CMK (cell line): ENCODE measurements at places on chromosomes 7 and 10.
A peak's percentile ranks its signal among the peaks of the same experiment; 100 is the strongest.

- no peak for DNase-seq
Measured at GRCh38 chr7:53947732-53948131, 594.4 kb upstream of the VSTM2A start.

GRCh38 chr7:135782377-135782776 is 33.8 kb upstream of the FAM180A start:
- no peak for DNase-seq

- no peak for DNase-seq
Measured at GRCh38 chr10:58157076-58157766, 110.5 kb downstream of the IPMK start.

GRCh38 chr10:13698217-13698616 is 111.5 kb downstream of the PRPF18 start:
- DNase-seq = no peak

GRCh38 chr10:13673156-13673555 is 86.4 kb downstream of the PRPF18 start:
- no peak for DNase-seq

DNA sequence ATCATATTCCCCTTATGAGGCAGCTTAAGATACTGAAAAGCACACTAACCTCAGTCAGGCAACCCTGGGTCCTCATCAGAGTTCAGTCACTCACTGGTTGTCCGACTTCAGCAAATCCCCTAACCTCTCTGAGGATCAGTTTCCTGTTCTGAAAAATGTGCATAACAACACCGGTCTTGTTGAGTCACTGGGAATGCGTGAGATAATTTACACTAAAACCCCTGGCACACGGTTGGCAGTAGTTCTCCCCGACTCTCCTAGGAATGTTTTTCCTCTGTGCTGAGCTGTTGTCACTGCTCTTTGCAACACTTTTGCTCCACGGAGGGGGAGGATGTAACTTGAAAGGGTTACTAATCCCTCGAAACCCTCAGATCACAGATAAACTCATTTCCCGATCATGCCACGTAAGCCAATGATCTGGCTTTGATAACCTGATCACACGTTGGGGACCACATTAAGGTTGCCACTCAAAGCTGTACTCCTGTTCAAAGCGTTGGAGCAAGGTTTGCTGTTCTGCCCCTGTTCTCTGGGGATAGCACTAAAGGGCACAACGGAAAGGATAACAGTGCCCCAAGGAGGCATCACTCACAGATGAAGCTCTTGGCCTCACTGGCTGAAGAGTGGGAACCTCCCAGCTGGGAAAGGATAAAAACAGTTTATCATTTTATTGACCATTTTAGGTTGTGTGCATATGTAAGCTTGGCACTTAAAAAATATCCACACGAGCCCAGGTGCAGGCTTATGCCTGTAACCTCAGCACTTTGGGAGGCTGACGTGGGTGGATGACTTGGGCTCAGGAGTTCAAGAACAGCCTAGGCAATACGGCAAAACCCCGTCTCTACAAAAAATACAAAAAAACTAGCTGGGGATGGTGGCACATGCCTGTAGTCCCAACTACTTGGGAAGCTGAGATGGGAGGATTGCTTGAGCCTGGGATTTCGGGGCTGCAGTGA is 5.0 kb upstream of the RBM17 start:
- DNase-seq = no peak

GRCh38 chr7:152013230-152013629 is 12.2 kb upstream of the GALNT11 start:
- DNase-seq = no peak

DNA sequence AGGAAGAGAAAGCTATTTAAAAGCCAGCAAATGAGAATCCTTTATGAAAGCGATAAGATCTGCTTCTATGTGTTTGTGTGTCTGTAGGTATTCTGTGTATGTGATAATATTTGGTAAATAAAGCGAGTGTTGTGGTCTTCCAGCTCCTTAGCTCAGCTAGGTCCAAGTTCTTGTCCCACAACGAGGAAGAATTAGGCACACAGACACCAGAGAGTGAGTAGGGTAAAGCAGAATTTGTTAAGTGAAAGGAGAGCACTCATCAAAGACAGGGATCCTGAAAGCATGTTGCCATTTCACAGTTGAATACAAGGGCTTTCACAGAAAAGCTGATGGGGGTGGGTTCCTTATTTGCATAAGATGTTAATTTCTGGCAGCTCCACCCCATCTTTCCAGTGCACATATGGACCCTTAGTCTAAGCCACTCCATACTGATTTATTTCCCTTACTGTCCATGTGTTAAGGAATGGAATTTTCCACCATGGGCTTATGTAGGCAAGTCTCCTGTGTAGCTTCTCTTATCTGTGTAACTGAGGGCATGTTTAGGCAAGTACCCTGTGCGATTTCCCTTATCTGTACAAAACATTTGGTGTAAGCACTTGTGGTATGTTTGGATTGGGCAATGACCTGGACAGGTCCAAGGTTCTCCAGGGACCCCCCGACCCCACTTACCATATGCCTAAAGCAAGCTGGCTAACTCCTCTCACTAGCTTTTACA is 165.9 kb upstream of the VIPR2 start:
- no peak for DNase-seq

DNA sequence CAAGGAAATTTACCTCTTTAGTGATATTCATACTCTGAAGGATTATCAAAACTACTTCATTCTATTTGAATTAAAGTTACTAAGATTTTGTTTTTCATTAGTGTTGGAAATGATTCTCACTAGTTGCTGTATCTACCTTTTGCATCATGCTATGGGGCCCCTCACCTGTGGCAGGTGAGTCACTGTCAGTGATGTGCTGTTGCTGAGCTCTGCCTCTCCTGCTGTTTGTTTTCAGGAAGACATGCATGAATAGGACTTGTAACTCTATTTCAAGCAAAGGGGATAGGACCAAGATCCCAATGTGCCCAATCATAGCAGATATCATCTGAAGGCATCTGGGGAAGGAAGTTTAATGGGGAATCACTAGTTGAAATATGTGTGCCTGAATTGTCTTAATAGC is 57.4 kb upstream of the AGR3 start:
- no peak for DNase-seq

GRCh38 chr10:68261132-68261856 is 29.4 kb upstream of the ATOH7 start:
- no peak for DNase-seq

- DNase-seq = no peak
Measured at GRCh38 chr7:33624215-33624614, 281.1 kb upstream of the BMPER start.

DNA sequence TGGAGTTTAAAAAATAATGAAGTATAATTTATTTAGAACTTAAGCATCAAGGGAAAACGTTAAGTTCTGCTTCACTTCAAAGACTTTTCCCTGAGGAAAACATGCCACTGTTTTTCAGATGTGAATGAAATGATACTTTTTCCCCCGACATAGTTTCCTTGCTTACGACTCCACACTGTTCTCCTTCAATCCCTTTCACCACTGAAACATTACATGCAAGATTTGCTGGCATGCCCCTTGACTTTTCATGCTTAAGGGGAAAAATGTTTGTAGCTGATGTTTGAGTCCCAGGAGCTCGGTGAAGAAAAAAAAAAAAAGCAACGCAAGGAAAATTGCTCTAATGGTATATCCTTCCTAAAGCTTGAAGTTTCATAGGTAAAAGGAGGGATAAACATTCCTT is 10.0 kb downstream of the GLI3 start:
- DNase-seq = no peak

DNA sequence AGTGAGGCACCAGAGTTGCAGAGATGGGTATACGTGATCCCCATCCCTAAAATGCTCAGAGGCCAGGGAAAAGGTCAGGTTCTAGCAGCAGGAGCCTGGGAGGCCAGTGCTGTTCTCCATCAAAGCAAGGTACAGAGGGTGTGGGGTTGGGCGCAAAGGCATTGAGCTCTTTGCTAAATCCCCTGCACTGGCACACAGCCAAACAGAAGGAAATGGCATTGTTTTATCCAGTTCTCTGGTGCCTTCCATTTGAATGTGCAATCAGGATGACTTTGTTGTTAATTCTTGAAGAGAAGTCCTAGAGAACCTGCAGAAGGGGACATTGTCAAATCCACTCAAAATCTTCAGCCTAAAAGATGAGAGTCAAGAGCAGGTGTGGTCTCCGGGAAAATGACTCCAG is 111.3 kb upstream of the CHST15 start:
- DNase-seq = no peak

- no peak for DNase-seq
Measured at GRCh38 chr7:5594616-5595544, 171.2 kb upstream of the TNRC18 start.

GRCh38 chr7:129017933-129018538 is 36.9 kb downstream of the TNPO3 start:
- DNase-seq = no peak

- DNase-seq = no peak
Measured at GRCh38 chr7:155874010-155874409, 61.7 kb upstream of the SHH start.

- DNase-seq = no peak
Measured at GRCh38 chr10:82628373-82628772, 753.4 kb downstream of the NRG3 start.

GRCh38 chr7:106616708-106617051 is 44.3 kb downstream of the CCDC71L start:
- no peak for DNase-seq

- peak; percentile 59 for DNase-seq
Measured at GRCh38 chr10:124035928-124036558, 57.4 kb downstream of the CHST15 start.

DNA sequence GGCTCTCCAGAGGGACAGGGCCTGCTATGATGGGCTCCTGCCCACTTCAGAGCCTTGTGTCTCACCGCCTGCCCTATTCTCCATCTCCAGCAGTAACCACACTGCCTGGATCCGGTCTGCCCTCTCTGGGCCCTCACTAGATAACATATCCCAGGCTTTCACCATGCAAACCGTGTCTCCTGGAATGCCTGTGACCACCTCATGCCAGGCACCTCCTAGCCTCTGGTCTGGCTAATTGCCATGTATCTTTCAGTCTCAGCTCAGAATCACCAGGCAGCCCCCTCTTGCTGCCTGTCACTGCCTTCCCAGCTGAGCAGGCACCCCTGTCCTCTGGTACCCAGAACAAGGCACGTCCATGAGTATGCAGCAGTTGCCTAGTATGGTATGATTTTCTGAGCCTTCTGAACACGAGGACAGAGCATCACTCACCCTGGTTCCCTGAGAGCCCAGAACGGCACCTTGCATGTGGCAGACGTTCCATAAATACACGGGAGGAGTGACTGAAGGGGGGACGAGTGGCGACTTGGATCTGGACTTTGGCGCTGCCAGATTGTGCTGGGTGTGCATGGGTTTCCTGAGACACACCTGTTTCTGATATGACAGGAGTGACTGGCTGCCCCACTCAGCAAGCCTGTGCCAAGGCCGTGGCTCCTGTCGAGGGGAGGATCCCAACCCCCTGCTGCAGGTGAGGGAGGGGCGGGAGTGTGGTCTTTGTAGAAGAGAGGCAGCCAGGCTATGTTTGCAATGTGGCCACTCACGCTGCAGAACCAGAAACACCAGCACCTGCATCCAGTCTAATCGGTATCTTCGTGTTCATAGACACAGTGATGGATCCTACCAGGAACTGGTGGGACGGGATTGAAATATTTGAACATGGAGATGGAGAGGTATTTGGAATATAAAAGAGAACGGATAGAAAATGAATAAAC is 95.2 kb downstream of the VOPP1 start:
- no peak for DNase-seq

DNA sequence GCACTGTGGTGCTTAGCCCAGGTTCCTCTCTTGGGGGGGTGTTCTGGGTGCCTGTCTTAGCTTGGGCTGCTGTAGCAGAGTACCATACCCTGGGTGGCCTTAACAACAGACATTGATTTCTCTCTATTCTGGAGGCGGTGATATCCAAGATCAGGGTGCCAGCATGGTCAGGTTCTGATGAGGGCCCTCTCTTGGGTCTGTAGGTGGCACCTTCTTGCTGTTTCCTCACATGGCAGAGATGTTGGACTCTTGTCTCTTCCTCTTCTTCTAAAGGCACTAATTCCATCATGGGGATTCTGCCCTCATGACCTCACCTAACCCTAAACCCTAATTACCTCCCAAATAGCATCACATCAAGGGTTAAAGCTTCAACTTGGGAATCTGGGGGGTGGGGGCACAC is 19.9 kb upstream of the CRHR2 start:
- DNase-seq = no peak

DNA sequence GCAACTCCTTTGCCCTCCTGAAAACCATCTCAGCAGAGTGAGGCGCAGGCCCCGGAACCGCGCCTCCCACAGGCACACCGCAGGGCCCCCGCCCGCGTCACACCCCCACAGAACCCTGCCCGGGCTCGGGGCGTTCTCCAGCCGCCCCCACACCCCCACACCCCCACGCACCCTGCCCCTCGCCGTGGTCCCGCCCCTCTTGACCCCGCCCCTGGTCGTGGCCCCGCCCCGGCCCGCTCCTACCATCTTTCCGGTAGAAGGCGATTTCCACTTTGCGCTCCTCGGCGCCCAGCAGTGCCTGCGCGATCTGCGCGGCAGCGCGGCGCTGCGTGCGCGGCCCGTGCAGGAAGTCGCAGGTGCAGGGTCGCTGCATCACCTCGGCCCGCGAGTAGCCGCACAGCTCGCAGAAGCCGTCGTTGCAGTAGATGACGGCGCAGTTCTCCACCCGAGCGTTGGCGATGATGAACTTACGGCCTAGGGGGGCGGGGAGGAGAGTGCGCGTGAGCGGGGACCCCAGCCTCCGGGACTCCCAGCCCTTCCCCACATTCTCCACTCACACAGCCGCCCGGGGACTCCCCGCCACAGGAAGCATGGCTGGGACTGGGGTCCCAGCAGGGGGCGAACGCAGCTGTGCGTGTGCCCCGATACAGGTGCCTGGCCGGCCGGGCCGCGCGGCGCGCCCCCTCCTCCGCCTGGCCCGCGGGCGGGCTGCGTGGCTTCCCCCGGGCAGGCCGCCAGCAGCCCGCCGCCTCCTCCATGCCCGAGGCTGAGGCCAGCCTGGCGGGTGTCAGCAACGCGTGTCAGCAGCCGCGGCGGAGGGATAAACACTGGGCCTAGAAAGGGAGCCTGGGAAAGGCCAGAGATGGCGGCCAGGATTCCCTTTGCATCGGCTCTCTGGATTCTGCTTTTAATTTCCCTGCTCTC is 3.4 kb downstream of the KCNH2 start:
- DNase-seq = no peak

DNA sequence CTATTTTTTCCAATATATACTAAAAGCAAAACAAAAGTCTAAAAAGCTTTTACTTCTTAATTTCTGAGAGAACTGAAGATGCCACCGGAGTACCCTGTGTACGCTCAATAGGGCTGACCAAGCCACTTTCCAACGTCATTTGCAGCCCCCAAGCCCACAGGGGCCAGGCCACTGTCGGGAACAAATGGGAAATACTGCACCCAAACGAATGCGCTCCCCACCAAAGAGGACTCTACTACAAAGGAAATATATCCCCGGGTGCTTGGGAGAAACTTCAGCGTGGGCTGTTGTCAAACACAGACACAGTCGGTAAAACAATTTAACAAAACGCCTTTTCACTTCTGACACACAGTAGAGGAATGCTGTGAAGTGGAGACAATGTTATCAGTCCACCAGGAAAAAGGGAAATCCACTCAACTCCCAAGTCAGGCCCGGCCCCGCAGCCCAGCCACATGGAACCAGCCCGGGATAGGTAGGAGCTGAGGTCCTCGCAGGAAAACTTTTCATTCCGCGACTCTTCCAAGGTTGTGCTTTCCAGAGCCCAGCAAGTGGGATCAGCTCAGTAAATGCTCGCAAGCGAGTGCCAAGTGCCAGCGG is 1.4 kb downstream of the PARD3 start:
- no peak for DNase-seq

GRCh38 chr10:7370511-7370910 is 40.3 kb downstream of the SFMBT2 start:
- DNase-seq = no peak

- DNase-seq = no peak
Measured at GRCh38 chr10:69896606-69897231, 95.0 kb downstream of the COL13A1 start.

GRCh38 chr10:63055705-63056104 is 77.4 kb upstream of the NRBF2 start:
- DNase-seq = no peak
